Hindlimb muscle (tissue), 1 donor: ENCODE measurements at places on chromosomes 11 and 22. TPM values are rescaled to one million over a fixed set of nuclear protein-coding genes. Genes with fewer than 3 reads are reported as not detected.

DNA sequence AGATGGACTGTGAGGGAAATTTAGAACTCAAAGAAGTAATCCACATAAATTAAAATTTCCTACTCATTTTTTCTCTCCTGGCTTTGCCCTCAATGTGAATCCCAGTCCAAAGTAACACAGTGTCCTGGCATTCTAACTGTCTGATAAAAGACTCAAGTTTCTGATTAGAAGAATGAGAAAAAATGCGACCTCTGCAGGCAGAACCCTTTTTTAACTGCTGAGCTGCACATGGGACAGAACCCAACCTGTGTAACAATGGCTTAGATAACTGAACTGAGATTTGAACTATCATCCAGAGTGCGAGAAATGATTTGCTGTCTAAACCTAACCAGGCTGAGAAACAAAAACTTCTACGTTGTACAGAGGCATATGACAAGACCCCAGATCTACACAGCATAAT, 385.6 kb upstream of the LRRC4C start:
- no peak for DNase-seq

Gene HTR3A
- not detected for polyA plus RNA-seq

Gene HOATZ
- polyA plus RNA-seq = not detected

GRCh38 chr22:37342065-37342464, 59.8 kb downstream of the CYTH4 start:
- no peak for DNase-seq

Gene HIKESHI
- 30.8 TPM for polyA plus RNA-seq

Gene MYEOV
- 0.65 TPM for polyA plus RNA-seq

Gene SLC22A9
- polyA plus RNA-seq = not detected

Gene CDKN1C
- 250 TPM for polyA plus RNA-seq

GRCh38 chr11:2564008-2564530, 119.3 kb downstream of the KCNQ1 start:
- no peak for DNase-seq

- DNase-seq = no peak
These were observed 63.7 kb downstream of the HIPK3 start for GRCh38 chr11:33320814-33321330.

GRCh38 chr11:36405585-36406367, 104.3 kb downstream of the TRAF6 start:
- no peak for DNase-seq

Gene ADAMTS15
- polyA plus RNA-seq = 20.0 TPM

GRCh38 chr22:49137206-49137840, 690.4 kb downstream of the BRD1 start:
- DNase-seq = no peak

Gene SPINDOC
- polyA plus RNA-seq = 21.3 TPM

GRCh38 chr22:20937794-20938671, 20.8 kb downstream of the CRKL start:
- DNase-seq = no peak

- no peak for DNase-seq
These were observed 13.6 kb downstream of the SCARF2 start for GRCh38 chr22:20423906-20424551.

DNA sequence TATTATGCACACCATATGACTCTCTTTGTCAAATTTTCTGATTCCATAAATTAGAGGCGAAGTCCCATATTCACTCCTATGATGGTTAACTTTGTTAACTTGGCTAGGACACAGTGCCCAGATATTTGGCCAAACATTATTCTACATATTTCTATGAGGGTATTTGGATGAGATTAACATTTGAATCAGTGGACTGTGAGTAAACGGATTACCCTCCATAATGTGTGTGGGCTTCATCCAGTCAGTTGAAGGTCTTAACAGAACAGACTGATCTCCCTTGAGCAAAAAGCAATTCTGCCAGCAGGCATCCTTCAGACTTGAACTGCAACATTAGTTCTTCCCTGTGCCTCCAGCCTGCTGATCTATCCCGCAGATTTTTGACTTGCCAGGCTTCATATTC, 69.9 kb downstream of the FZD4 start:
- no peak for DNase-seq

- no peak for DNase-seq
These were observed 15.4 kb upstream of the CAT start for GRCh38 chr11:34423300-34423699.

GRCh38 chr11:116062490-116063171, 558.4 kb upstream of the CADM1 start:
- DNase-seq = no peak

DNA sequence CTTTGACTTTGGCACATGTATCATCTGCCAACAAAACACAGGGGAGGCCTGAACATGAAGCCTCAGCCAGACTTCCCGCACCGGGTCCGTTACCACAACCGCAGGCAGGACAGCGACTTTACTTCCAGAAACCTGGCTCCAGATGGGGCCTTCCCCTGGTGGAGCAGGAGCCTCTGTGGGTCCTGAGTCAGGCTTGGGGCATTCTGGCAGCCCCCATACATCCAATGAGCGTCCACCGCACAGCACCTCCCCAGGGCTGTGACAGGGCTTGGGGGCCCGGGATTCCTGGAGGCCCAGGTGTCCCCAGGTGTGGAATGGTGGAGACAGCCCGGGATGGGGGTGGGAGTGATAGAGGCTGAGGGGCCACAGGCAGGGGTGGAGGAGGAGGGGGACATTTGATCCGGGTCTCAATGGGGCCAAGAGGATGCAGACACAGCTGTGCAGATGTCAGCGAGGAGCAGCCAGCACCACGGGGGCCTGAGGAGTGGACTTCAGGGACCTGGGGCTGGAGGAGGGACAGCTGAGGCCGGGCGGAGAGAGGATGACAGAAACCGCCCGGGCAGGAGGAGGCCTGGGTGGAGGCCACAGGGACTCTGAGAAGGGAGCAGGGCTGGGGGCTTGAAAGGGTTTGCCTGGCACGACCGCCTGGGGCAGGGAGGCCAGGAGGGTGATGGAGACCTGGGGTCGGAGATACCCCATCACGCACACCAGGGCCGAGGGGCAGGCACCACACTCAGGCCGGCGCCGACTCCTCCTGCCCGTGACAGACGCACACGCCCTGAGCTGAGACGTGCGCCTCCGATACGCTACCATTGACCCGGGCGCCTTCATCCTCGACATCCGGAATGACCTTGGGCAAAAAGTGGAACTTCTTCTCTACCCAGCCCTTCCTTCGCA, 8.6 kb downstream of the TTLL8 start:
- DNase-seq = no peak

DNA sequence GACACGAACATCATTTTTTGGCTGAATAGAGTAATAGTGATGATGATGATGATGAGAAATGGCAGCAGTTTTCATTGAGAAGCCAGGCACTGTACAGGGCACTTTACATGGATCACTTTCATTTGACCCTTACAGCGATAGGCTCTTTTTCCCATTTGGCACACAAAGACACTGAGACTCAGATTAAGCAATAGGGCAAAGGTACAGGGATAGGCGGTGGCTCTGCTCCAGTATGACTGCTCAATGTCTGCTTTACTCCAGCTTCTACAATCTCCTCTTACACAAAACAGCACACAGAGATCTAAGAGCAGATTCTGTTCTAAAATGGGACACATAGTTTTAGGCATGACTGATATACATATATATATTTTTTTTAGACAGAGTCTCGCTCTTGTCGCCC, 40.6 kb downstream of the MPPED2 start:
- no peak for DNase-seq

GRCh38 chr11:10920205-10920604, 62.4 kb upstream of the ZBED5 start:
- DNase-seq = no peak

DNA sequence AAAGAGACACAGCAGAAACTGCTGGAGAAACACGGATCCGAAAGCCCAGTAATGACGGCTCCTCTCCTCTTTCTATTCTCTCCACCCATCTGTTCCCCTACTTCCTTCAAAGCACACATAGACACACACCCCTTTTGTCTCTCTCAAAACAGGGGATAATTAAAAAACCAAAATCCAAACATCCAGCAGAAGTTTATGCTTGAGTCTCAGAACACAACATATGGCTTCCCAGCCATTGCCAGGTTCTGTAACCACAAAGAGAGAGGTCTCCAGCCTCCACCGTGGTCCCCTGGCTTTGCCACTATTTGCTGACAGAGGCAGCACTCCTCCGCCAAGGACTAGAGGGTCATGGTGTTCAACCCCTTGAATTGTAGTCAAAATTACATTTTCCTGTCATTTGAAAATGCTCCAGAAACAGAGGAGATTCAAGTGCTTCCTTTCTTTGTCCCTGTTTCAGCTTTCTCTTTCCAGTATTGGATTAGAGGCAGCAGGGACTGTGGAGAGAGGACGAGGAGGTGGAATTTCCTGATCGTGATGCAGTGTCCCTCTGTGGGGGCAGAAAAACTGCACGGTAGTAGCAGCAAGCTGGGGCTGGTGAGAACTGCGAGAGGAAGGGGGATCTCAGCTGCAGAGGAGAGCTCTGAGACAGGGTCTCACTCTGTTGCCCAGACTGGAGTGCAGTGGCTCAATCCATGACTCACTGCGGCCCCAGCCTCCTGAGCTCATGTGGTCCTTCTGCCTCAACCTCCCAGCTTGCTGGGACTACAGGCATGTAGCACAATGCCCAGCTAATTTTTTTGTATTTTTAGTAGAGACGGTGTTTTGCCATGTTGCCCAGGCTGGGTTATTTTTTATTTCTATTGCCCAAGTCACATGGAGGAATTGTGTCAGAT, 60.3 kb downstream of the UBASH3B start:
- peak; percentile 47 for DNase-seq

Gene CCDC87
- polyA plus RNA-seq = 0.25 TPM

DNA sequence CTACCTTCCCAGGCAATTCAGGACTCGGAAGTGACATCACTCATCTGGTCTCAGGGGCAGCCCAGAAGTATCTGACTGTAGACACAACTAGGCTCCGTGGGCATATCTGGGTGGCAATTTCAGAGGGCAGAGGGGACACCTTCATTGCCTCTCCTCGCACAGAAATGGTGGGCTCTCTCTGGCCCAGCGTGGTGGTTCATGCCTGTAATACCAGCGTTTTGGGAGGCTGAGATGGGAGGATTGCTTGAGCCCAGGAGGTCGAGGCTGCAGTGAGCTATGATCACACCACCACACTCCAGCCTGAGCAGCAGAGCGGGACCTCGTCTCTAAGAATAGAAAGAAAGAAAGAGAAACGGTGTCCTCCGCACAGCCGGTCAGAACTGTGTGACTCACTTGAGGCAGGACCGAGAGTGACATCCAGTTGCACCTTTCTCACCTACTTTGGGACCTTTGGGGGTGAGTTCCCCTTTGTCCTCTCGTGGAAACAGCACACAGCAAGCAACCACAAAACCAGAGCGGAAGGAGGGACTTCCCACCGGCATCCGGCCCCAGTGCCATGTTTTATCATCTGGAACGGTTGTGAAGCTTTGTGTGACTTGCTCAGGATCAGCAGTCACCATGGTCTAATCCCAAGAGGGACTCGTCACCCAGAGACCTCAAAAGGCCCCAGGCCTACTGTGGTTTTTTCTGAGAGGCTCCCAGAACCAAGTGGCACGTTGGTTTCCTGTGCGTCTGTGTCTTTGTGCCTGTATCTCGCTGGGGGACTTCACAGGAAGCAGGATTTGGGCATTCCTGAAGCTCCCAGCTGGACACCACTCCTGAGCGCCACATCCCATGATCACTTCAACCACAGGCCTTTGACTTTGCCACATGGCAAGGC, 38.4 kb upstream of the EMID1 start:
- no peak for DNase-seq
